ENCODE measurements at places on chromosomes 5 and 9.

DNA sequence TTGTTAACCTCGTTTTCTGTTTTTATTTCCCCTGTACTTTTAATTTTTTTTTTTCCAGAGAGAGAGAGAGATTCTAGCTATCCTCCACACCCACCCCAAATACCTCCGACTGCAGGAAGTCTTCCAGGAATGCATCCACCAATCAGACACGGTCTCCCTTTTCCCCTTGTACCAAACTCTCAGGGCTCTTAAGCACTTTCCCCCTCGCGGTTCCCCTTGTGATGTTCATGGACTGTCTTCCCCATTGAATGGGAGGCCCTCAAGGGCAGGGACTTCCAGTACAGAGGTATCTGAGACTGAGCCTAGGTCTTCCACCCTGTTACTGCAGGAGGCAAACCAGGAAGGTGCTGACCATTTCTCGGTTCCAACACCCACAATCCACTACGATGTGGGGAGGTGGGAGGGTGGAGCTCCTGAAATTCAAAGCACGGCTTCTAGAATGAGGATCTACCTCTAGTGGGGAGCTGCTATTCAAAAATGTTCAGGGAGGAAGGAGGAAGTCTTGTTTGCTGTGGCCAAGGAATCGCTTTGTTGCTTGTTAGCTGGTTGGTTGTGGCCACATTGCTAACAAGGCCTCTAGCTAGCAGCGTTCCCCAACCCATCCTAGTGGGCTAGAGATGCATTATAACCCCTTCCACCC, 37.5 kb upstream of the PTGS1 start:
- no peak for DNase-seq

- no peak for DNase-seq
Measured at GRCh38 chr5:76025069-76025468, 58.1 kb upstream of the SV2C start.

- no peak for DNase-seq
Measured at GRCh38 chr9:14238079-14238478, 75.9 kb downstream of the NFIB start.

DNA sequence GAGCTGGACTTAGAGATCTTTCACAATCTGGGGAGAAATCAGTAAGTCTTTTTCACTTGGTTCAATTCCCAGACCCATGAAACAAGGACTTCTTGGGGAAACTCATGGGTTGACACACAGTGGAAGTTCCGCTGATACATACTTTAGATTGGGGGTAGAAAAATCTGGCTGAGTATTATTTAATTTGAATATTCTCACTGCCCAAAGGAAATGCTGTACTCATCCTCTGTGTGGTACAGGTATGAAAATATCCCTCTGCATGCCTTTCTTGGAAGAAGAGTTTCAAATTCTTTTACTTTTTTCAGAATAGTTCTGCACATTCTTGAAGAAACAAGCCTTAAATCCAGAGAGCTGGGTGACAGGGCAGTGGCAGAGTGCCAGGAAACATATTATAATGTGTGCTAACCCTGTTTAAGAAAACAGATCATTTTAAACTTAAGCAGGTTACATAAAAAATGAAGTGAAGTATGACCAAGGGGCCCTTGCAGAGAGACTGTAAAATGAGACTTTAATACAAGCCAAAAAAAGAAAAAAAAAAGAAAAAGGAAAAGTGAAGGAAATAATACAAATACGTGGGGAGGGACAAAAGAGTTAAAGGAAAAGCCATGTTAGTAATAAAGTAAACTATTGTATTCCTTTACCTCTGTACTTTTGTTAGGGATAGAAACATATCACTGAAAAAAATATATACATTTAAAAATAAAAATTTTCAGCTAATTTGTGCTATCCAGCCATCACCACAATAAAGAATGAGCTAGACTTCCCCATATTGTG, 173.4 kb upstream of the NR3C1 start:
- DNase-seq = no peak

GRCh38 chr5:37071901-37072581, 177.1 kb downstream of the CPLANE1 start:
- DNase-seq = peak; percentile 87

DNA sequence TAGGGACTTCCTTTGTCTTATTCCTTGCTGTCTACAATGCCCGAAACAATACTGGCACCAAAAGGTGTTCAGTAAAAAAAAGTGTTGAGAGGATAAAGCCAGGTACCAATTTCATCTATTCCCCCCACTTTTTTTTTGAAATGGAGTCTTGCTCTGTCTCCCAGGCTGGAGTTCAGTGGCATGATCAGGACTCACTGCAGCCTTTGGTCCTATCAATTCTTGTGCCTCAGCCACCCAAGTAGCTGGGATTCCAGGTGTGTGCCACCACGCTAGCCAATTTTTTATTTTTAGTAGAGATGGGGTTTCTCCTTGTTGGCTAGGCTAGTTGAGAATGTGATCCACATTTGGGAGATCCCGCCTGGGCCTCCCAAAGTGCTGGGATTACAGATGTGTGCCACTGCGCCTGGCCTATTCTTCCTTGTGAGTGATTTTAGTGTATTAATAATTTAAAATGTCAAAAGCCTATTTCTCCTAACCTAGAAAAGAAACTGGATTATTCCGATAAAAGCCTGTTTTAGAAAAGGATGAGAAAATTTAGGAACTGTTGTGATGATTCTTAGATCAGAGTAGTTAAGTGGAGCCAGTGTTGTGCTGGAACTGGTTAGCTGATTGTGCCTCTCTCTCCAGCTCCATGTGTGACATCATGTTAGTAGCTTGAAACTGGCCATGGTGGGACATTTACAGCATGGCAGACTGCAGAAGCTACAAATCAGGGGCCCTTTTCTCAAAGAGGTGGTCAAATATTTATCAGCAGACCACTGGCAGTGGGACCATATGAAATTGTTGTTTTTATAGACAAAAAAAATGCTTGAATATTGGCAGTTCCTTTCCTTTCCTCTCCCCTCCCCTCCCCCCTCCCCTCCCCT, 14.3 kb downstream of the CDC42SE2 start:
- no peak for DNase-seq

GRCh38 chr5:52560366-52560765, 227.3 kb upstream of the ITGA1 start:
- DNase-seq = no peak

- no peak for DNase-seq
Measured at GRCh38 chr5:155957884-155958283, 369.1 kb upstream of the SGCD start.

DNA sequence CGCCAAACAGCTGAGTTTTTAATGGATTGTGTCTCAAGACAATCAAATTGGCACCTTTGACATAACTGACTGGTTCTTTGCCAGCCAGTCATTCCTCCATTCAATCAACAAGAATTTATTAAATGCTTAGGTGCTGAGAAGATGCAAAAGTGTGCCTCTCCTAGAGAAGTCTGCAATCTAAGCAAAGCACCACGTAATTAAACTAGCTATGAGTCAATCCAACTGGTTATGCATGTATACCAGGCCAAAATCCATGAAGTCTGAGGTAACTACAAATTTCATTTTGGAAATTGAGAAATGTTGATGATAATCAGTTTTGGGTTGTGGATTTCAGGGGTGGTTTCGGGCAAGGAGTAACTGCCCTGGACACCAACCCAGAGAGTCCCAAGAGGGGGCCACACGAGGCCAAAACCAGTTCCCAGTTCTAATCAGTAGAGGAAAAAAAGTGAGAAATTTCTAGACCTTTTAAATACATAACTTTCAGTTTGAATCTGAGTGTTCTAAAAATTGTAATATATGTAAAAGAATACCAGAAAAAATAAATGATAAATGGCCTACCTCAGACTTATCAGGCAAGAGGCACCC, 92.6 kb downstream of the EFNA5 start:
- no peak for DNase-seq

GRCh38 chr5:57225553-57225952, 51.7 kb downstream of the GPBP1 start:
- no peak for DNase-seq

GRCh38 chr9:117293206-117294114, 121.4 kb downstream of the ASTN2 start:
- DNase-seq = no peak

- DNase-seq = no peak
Measured at GRCh38 chr5:147388184-147389108, 121.4 kb downstream of the DPYSL3 start.

DNA sequence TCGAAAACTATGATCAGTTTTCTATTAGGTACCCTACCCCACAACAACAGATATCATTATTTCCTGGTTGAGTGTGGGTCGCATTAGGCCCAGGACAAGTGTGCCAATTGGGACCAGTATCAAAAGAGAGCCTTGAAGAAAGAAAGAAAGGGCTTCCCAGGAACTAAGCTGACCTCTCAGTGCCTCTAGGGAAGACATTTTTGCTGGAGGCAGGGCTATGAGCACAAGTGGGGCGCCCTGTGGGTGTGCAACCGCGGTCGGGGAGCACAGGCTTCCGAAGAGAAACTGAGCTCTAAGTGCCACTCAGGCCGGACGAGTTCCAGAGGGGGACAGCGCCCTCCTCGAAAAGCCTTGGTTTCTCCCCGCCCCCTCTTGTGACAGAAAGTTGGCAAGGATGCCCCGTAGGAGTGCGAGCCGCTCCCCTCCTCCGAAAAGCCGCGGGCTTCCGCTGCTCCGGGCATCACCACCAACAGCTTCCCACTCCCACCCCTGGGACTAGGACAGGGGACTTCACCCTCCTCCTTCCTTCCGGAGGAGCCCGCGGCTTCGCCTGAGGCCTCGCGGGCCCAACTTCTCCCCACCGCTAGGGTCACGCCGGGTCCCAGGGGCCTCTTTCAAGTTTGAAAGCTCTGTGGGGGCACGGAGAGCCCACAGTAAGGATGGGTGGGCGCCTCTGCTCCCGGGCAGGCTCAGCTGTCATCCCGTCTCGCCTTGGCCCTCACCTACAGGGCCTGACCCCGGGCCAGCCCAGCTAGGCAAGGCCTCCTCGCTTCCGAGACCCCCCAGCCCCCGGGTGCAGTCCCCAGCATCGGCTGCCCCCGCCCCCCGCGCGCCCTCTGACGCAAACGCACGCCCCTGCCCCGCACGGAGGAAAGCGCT, 2.0 kb downstream of the NR2F1-AS1 start:
- DNase-seq = no peak

- DNase-seq = no peak
Measured at GRCh38 chr5:180658774-180659564, 9.6 kb upstream of the FLT4 start.

DNA sequence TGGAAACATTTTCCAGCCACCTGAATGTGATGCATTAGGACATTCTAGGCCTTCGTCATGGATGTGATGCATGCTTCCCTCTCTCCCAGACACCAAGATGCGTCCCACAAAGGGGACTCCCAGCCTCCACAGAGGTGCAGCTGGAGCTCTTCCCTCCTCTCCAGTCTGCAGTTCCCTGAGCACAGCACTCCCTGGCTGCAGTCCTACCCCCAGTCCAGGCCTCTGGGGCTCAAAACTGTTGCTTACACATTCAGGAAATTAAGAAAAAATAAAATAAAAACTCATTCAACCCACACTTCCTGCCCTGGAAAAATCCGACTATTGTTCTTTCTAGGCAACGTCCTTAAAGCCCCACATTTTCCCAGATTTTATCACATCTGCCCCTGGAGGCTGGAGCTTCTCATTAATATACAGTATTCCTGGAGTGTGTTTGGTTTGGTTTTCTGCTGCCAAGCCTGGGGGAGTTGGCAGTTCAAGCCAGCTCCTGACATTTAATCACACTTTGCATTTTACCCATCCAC, 78.4 kb upstream of the ICE1 start:
- DNase-seq = no peak

DNA sequence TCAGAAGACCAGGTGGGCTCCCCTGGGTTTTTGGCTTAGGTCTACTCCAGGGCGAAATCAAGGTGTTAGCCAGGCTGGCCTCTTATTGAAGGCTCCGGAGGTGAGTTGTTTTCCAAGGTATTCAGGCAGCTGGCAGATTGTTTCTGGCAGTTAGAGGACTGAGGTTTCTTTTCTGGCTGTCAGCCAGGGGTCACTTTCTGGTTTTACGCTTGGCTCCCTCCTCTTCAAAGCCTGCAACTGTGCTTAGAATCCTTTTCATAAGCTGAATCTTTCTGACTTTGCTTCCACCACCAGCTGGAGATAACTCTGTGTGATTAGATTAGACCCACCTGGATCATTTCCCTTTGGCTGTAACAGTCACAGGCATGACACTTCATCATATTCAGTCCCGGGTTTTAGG, 24.6 kb downstream of the RFK start:
- no peak for DNase-seq

- DNase-seq = no peak
Measured at GRCh38 chr9:93505541-93506132, 52.3 kb upstream of the FAM120AOS start.

DNA sequence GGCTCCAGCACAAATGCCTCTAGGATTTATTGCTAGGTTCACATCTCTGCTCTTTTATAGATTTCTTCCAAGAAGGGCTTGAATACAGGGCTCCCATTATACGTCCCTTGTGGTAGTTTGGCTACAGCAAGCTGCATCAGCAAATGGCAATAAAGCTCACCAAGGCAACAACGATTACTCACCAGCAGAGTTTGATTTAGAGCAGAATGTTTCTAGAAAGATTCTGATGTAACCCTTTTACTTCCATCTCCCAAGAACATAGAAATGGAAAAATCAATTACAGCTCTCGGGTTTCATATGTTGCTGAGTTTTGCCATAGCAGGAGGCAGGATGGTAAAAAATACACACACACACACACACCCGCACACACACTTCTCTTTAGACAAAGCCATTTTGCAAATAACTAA, 124.2 kb upstream of the TNPO1 start:
- no peak for DNase-seq

GRCh38 chr9:36169708-36170107, 520 bp downstream of the CCIN start:
- DNase-seq = no peak

- DNase-seq = peak; percentile 35
Measured at GRCh38 chr5:76582230-76583162, 40.7 kb downstream of the F2RL2 start.

DNA sequence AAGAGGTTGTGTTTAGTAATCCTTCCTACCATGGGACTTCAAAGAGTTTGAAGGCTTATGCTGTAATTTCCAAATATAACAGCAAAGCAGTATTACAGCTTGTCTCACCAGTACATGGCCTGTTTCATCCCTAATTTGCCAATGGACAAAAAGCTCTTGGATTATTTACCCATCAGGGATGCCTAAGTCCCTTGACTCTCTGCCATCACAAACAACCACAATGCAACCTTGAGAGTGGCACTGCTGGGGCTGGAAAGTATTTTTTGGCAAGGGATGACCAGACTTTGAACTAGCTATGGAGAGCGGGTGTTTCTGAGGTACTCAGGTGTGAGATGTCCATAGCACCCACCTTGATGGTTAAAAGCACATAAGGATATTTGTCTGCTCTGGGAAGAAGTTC, 9.1 kb downstream of the MAMDC2 start:
- no peak for DNase-seq

DNA sequence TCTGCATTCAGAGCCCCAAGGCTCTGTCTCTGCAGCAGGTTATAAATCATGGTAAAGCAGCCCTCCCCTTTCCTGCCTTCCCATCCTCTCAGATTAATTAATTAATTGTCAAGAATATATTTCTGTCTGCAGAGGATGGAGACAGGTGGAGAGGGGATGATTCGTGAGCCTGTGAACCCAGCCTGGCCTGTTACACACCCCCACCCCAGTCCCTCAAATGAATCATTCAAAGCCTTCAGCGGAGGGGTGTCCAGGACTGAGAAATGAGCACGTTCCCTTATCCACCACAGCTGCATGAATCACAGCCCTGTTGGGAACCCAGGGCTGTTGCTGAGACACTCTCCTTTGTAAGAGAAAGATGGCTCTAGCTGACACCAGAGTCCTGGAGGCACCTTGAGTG, 56.0 kb downstream of the NIPAL4 start:
- peak; percentile 87 for DNase-seq

All from non-pigmented ciliary epithelial cell (primary cell).